Stimulated activated CD8-positive, alpha-beta memory T cell treated with anti-CD3 and anti-CD28 coated beads, Interleukin-4, amount 100 ng/mL, for 24 hours (primary cell): ENCODE measurements at places on chromosomes 3 and 15.

- DNase-seq: no peak
Observed at GRCh38 chr3:173986861-173987410, 589.4 kb downstream of the NLGN1 start.

- DNase-seq: no peak
Observed at GRCh38 chr3:71537211-71537611, 46.3 kb downstream of the FOXP1 start.

- no peak for DNase-seq
Observed at GRCh38 chr3:14431452-14431916, 29.1 kb downstream of the SLC6A6 start.

- no peak for DNase-seq
Observed at GRCh38 chr3:139670196-139670595, 7.6 kb downstream of the NMNAT3 start.

DNA sequence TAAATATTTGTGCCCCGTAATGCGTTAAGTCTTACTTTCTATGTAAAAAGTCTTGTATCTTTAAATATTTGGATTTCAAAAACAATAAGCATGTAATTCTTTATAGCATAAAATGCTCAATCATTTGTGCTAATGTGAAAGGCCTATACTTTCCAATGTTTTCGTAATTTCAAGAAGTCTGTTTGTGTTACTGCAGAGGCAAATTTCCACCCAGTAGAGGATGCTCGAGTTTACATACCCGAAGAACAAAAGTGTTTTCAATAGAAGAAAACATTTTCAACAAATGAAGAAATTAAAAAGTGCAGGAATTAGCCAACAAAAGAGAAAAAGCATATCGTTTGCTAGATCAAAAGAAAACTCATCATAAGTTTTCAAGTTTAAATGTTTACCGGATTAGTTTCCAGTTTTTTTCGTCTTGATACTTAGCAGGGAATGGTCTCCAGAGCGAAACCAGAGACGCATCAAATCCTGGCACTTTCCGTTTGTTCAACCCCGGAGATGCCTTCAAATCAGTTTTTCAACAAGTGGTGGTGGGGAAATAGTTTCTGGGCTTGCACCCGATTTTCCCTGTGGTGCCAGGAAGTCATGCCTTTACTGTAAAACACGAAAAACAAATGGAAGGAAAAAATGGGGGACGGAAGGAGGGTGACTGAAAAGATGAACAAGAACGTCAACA lies 1.0 kb downstream of the CGGBP1 start:
- DNase-seq: no peak
